ENCODE measurements at places on chromosomes 2 and 18.

DNA sequence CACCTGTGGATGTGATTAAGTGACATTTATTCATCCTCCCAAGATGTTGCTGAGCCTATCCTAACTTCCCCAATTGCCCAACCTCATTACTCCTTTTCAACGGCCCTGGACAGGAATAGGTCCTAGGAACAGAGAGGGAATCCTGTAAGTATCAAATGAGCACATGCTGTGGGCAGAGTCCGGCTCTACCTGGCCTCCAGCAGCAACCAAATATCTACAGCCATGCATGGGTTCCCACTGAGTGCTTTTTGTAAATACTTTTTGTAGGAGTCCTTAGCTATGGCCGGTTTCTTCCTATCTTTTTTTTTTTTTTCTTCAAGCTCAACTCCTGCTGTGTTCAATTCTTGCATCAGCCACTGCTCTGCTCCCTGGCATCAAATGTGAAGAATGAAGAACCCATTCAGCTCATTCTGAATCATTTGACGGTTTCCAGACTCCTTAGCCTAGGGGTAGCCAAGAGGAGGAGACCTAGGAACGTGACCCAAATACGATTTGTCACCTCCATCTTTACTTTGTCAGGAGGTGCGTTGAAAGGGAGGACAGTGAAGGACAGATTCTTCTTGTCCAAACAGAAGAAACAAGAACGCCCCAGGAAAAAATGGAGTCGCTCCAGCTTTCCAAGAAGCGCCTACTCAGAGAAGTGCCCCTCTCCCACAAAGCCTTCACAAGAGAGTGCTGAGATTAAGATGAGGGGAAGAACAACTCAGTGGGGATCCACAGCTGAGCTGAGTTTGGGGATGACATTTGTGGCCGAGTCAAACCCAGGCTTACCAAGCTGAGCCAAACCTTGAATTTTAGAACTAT is 46.7 kb upstream of the LCLAT1 start:
- H3K27me3 ChIP-seq = no peaks in the 10 kb centered on the region
- no peak for DNase-seq
- H3K4me3 ChIP-seq = no peak overlapping the region
- no peaks in the 10 kb centered on the region for H3K36me3 ChIP-seq
- peaks cover 16% of the 10 kb centered on the region for H3K4me1 ChIP-seq
- H3K27ac ChIP-seq = no peak overlapping the region

GRCh38 chr2:144521686-144522085 is 1.8 kb upstream of the ZEB2 start:
- H3K27ac ChIP-seq = peak overlapping the region; percentile 99
- no peaks in the 10 kb centered on the region for H3K27me3 ChIP-seq

DNA sequence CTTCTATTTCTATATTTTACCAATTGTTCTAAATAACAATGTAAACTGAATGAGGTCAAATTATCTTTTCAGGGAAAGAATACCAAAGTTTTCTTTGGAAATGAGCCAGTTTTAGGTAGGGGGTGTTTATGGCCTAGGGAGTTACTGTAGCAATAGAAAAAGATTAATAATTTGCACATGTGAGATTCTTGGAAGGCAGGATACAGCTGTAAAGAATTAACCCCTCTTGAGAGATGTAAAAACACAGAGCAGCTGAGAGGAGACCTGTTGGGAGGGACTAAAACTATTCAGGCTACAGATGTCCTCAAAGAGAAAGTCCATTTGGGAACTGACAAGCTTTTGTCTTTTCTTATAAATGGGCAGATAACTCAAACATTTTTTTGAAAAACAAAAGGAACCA is 182.2 kb downstream of the FIGN start:
- H3K27me3 ChIP-seq = no peaks in the 10 kb centered on the region
- H3K4me1 ChIP-seq = no peaks in the 10 kb centered on the region
- no peak overlapping the region for H3K4me3 ChIP-seq
- no peak for DNase-seq
- no peak overlapping the region for H3K27ac ChIP-seq

DNA sequence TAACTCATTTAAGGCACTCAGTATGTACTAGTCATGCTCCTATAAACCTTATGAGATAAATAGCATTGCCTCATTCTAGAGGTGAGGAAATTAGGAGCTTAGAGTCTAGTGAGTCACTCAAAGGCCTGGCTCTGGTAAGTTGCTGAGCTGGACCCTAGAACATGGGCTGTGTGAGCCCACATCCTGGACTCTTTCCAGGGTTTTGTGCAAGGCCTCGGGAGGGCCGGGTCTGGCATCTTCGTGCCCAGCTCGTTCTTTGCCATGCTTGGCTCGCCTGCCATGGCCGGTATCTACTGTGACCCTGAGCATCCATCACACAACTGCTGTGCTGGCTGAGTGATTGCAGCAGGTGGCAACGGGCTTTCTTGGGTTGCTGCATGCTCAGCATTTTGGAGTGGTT is 168.0 kb downstream of the LPIN1 start:
- no peak for DNase-seq
- no peaks in the 10 kb centered on the region for H3K27me3 ChIP-seq
- no peak overlapping the region for H3K27ac ChIP-seq
- H3K4me1 ChIP-seq = no peaks in the 10 kb centered on the region
- H3K36me3 ChIP-seq = no peaks in the 10 kb centered on the region

GRCh38 chr2:7169593-7169992 is 252.4 kb downstream of the RNF144A start:
- no peak for DNase-seq
- H3K4me1 ChIP-seq = no peaks in the 10 kb centered on the region
- no peaks in the 10 kb centered on the region for H3K27me3 ChIP-seq
- H3K36me3 ChIP-seq = no peaks in the 10 kb centered on the region
- H3K4me3 ChIP-seq = no peak overlapping the region
- H3K27ac ChIP-seq = no peak overlapping the region

DNA sequence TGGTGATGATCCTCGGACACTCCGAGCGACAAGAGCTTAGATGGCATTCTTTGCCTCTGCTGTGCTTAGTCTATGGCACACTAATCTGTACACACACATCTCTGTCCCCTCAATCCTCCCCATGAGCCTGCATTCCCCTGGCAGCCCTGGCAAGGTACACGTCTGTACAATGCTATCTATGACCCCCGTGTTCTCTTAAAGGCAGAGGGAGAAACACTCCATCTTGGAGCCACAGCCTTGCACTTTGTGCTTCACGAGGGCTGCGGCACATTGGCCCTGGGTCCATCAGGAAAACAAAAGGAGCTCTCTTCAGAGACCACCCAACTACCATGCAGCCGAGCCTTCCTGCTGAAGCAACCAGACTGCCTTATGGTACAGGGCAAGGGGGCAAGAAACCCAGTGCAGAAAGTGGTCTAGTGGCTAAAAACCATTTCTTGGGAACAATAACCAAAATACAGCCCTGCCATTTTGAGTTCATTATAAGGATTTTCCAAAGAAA is 42.5 kb downstream of the STEAP3 start:
- no peaks in the 10 kb centered on the region for H3K36me3 ChIP-seq
- H3K4me3 ChIP-seq = no peak overlapping the region
- H3K27ac ChIP-seq = no peak overlapping the region
- no peaks in the 10 kb centered on the region for H3K4me1 ChIP-seq
- H3K27me3 ChIP-seq = no peaks in the 10 kb centered on the region

DNA sequence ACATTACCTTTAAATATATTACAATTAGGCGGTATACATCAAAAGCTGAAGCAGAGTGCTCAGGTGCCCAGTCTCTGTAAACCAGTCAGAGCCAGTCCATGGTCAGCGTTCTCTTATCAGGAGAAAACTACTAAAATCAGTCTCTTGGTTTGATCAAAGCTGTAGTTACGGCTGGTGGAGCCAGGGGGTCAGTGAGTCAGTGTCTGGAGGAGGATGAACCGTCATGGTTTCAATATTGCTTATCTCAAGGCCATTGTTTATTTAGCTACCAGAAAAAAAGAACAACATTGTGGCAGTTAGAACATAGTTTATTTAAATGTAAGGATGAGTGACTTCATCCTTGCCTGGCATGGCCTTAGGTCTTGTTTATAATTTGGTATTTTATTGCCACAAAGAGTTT is 71.3 kb upstream of the NYAP2 start:
- H3K4me1 ChIP-seq = no peaks in the 10 kb centered on the region
- H3K27ac ChIP-seq = no peak overlapping the region
- no peak for DNase-seq
- H3K27me3 ChIP-seq = no peaks in the 10 kb centered on the region
- no peaks in the 10 kb centered on the region for H3K36me3 ChIP-seq

DNA sequence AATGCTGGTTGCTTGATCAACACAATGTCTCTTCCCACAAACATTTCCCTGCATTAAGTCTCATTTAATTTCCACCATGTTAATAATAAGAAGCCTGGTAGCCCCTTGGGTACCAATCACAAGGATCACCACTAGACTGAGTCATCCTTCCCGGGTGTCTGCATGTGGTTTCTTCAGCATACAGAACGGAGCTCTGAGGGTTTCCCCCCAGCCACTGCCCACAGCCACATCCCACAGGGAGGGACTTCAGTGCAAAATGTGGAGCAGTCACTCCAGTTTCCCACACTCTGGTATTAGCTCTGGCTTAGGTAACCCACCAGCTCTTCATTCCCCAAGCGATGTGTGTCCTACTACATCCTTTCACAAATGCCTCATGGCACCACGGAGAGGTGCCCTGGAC is 42.7 kb upstream of the POLE4 start:
- H3K4me3 ChIP-seq = no peak overlapping the region
- DNase-seq = no peak
- H3K27me3 ChIP-seq = no peaks in the 10 kb centered on the region
- no peaks in the 10 kb centered on the region for H3K36me3 ChIP-seq

GRCh38 chr2:121137571-121137970 is 147.4 kb downstream of the TFCP2L1 start:
- H3K4me1 ChIP-seq = no peaks in the 10 kb centered on the region
- no peaks in the 10 kb centered on the region for H3K27me3 ChIP-seq
- no peak for DNase-seq
- no peak overlapping the region for H3K4me3 ChIP-seq

DNA sequence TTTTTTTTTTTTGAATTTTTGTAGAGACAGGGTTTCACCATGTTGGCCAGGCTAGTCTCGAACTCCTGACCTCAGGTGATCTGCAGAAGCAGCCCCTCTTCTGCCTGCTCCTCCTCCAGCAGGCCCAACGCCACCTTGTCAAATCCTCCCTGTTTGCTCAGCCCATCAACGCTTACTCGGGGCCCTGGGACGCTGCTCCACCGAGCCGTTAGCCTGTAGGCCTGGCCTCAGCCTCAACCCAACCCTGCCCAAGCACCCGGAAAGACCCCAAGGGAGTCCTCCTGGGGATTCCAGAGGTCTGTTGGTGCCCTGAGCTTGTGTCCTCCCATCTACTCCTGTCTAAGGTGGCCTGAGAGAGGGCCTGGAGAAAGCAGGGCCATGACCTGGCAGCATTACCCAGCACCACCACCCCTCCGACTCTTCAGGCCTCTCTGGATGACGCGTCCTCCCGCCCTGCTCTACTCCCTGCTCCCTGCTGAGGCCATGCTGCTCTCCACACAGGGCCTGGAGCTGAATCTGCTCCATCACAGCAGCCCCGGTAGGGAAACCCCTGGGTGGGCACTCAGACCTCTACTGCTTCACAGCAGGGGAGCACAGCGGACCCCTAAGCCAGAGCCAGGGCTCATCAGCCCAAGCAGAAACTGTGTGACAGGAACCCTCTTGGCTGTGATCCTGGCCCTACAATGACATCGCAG is 3.2 kb downstream of the STK25 start:
- H3K36me3 ChIP-seq = peaks cover 1% of the 10 kb centered on the region
- H3K4me1 ChIP-seq = peaks cover 51% of the 10 kb centered on the region
- H3K27me3 ChIP-seq = no peaks in the 10 kb centered on the region
- no peak overlapping the region for H3K4me3 ChIP-seq
- no peak overlapping the region for H3K27ac ChIP-seq

DNA sequence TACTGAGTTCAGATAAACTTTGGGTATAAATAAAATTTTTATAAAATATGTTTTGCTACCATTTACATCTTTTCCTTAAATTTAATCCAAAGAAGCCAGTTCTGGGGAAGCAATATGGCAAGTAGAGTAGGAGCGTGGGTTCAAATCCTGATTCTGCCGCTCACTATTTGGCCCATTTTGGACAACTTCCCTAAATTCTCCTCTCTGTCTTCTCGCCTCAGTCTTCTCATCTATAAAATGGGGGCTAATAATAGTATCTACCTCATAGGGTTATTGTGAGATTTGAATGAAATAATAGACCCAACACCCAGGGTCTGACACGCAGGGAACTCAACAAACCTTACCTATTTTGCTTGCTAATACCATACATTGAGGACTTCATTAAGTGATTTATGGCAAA is 59.7 kb downstream of the ACTR2 start:
- no peak overlapping the region for H3K4me3 ChIP-seq
- DNase-seq = no peak
- no peak overlapping the region for H3K27ac ChIP-seq
- no peaks in the 10 kb centered on the region for H3K27me3 ChIP-seq
- H3K4me1 ChIP-seq = peaks cover 11% of the 10 kb centered on the region

DNA sequence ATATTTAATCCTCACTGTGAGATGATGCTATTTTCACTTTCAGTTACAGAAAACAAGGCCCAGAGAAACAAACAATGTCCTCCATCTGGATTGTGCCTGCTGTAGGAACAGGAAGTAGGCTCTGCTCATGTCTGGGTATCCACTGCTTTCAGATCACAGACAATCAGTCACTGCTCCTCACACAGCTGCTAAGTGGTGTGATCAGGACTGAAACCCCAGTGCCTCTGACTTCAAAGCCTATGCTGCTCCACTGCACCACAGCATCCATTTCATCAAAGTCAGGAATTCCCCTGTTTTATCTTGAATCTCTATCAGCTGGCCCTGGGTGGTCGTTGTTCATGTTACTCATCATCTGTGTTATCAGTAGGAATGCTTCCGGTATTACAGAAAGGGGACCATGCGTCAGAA is 303.8 kb upstream of the TRIB2 start:
- no peaks in the 10 kb centered on the region for H3K4me1 ChIP-seq
- H3K36me3 ChIP-seq = no peaks in the 10 kb centered on the region
- H3K27ac ChIP-seq = no peak overlapping the region

DNA sequence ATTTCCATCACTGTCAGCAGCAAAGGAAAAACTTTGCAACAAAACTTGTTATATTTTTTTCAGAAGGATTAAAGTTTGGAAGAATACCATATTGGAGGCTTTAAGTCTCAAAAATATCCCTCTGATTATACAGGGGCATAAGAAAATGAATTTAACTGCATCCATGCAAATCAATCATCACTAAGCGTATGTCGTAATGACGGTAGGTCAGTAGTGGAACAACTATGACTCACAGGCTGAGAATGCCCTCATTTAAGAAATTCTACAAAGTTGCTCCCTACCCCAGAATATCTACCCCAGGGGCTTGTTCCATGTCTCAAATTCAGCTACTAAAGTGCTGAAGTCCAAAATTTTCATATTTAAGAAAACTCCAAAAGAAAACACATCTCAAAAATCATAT is 12.5 kb upstream of the NAB1 start:
- no peak for DNase-seq
- no peak overlapping the region for H3K27ac ChIP-seq
- H3K4me1 ChIP-seq = peaks cover 17% of the 10 kb centered on the region
- H3K27me3 ChIP-seq = no peaks in the 10 kb centered on the region
- no peak overlapping the region for H3K4me3 ChIP-seq

- no peak overlapping the region for H3K27ac ChIP-seq
- no peak overlapping the region for H3K4me3 ChIP-seq
- H3K36me3 ChIP-seq = no peaks in the 10 kb centered on the region
- no peaks in the 10 kb centered on the region for H3K27me3 ChIP-seq
- DNase-seq = no peak
Measured at GRCh38 chr2:120692691-120693090, 43.0 kb upstream of the GLI2 start.

Measured in vagina (tissue), 2 donors.